Fibroblast of skin of abdomen (primary cell): ENCODE measurements at places on chromosomes 3 and 15.

DNA sequence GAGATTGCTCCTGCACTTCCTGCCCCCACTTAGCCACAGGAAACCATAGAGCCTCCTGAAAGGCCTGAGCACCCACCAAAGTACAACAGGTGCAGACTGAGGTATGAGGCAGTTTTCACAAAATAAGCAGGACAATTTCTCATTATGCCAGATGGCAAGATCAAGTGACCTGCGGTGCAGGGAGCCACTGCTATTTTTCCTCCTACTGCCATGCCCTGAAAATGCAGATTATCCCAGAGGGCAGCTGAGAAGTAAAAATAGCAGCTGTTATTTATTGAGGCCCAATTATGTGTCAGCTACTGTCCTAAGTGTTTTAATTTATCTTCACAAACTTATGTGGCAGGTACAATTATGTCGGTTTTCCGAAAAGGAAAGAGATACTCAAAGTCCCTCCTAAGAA lies 209.5 kb upstream of the ST8SIA2 start:
- no peak for DNase-seq

GRCh38 chr3:148036331-148036876 lies 627.2 kb downstream of the ZIC1 start:
- peak; percentile 34 for DNase-seq

- DNase-seq = no peak
These were observed 47.0 kb upstream of the TRPM1 start for GRCh38 chr15:31148297-31149087.

DNA sequence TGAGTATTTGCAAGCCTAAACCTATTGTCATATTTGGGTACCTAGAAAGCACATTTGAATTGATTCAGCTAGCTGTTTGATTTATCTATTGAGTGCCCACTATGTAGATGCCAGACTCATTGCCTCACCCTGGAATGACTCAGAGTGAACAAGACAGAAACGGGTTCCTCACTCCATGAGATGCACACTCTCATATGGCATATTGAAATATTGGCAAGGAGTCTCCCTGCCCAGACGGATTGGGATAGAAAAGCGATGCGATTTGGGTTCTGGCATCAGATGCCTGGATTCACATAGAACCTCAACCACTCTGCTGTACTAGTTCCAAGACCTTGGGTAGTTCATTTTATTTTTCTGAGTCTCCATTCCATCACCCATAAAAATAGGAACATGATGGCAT lies 22.5 kb downstream of the LRRN1 start:
- DNase-seq = no peak

DNA sequence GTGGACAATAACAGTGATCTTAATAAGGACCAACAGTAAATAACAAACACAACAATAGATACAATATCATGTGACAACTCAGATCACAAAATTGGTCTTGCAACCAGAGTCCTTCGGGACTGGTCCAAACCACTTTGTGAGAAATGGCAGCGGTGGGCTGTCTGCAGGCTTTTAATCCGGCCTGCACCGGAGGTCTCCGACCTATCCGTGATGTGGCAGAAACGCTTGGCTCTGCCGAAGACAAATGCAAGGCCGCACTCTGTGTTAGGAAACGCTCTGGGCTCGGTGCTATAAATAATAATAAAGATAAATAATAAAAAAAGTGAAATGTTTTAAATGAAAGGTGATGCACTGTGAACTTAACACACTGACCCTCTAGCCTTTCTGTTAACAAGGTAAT lies 810.6 kb upstream of the NR2F2 start:
- DNase-seq = no peak

- no peak for DNase-seq
These were observed 21.6 kb upstream of the RARRES1 start for GRCh38 chr3:158753854-158754253.

- DNase-seq = no peak
These were observed 18.9 kb upstream of the ALDH1L1 start for GRCh38 chr3:126199256-126199655.

- DNase-seq = peak; percentile 6
These were observed 8.2 kb downstream of the AP3S2 start for GRCh38 chr15:89885611-89886010.
